ENCODE measurements at places on chromosomes 3 and 15. TPM values are rescaled to one million over a fixed set of nuclear protein-coding genes. Genes with fewer than 3 reads are reported as not detected.

GOLGA8S gene
- not detected for total RNA-seq

SV2B gene
- total RNA-seq = not detected

DNAH12 gene
- not detected for total RNA-seq

FGF7 gene
- total RNA-seq = 92.2 TPM

PLSCR1 gene
- total RNA-seq = 38.1 TPM

CCR4 gene
- total RNA-seq = not detected

NAALADL2 gene
- 0.86 TPM for total RNA-seq

PLSCR2 gene
- total RNA-seq = 0.18 TPM

CLSTN2 gene
- total RNA-seq = not detected

ACSBG1 gene
- not detected for total RNA-seq

CCDC39 gene
- not detected for total RNA-seq

IL1RAP gene
- 11.7 TPM for total RNA-seq

ZNF662 gene
- total RNA-seq = 0.86 TPM

ADCY5 gene
- not detected for total RNA-seq

SYNPR gene
- total RNA-seq = not detected

SLC28A2 gene
- not detected for total RNA-seq

XCR1 gene
- not detected for total RNA-seq

TGFBR2 gene
- total RNA-seq = 113 TPM

INKA1 gene
- 2.5 TPM for total RNA-seq

ITPKA gene
- 50.7 TPM for total RNA-seq

SLC24A5 gene
- total RNA-seq = not detected

AGTR1 gene
- total RNA-seq = not detected

GOLGA6B gene
- not detected for total RNA-seq

PLA2G4E gene
- not detected for total RNA-seq

RYR3 gene
- total RNA-seq = not detected
